ENCODE measurements at places on chromosomes 2 and 18.

GRCh38 chr2:240903191-240904060, 2.7 kb upstream of the CROCC2 start:
- DNase-seq, result no peak

GRCh38 chr2:39937621-39938020, 158.6 kb upstream of the THUMPD2 start:
- DNase-seq, result no peak

GRCh38 chr2:53208815-53209214, 558.8 kb upstream of the CHAC2 start:
- no peak for DNase-seq

- DNase-seq, result no peak
These were observed 63.0 kb downstream of the GLI2 start for GRCh38 chr2:120798567-120799247.

GRCh38 chr2:16525265-16525887, 140.3 kb downstream of the CYRIA start:
- DNase-seq, result no peak

DNA sequence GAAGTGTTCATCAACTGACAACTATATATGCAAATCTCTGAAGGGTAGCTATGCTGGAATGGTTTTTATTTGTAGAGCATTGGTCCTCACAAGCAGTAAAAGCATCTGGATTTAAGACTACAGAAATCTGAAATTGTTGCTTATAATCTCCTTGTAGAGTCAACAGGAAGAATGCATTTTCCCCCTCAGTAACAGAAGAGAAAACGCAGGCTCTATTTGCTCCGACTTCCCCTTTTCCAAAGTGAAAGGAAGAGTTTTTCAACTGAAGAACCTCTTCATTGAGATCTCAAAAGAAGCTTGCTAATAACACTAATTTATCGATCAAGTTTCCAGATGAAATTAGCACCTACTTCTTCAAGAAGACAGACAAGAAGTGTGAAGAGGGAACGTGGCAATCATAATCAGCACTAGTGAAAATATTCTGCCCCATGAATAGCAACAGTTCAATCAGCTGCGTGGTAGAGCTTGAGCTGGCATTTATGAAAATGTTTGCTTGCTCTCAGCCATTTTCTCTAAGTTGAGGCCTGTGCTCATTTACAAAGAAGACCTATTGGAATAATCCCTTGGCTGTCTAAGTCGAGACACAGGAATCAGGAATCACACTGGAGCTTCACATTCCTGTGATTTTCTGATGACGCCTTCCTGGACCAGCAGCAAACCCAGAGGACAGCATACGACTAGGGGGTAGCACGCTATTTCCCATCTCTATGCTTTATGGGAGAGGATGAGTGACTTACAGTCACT, 43.7 kb downstream of the TGIF1 start:
- DNase-seq, result no peak

DNA sequence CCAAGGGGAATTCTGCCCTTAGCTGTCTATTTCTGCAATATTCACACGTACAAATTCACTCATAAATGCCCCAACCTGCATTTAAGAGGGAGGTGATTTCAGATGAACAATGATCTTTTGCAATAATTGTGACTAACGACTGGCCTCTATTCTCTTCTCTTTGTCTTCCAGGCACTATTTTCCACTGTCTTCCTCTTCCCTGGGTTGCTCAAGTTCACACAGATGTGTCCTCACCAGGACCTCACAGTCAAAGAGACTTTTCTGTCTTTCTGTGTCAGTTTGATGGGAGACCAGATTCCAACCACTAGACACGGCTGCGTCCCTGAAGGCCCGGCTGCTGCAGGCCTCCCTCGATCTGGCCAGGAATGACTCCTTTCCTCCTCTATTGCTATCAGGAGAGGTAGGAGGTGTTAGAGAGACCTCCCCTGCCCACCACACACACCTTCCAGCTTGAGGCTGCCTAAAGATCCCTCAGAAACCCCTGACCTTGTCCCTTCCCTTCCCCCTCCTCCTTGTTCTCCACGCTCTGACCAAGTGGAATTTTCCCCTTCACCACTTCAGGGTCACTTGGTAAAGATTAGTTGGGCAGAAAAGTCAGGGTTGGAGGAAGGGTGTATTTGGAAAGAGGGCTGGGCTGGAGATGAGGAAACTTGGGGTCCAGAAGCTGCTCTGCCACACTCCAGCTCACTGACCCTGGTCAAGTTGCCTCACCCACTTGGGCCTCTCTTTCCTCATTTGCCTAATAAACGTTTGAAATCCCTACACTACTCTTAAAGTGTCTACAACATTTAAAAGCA, 109.2 kb upstream of the COPS8 start:
- no peak for DNase-seq

GRCh38 chr2:218578272-218578877, 9.7 kb downstream of the CNOT9 start:
- DNase-seq, result no peak

DNA sequence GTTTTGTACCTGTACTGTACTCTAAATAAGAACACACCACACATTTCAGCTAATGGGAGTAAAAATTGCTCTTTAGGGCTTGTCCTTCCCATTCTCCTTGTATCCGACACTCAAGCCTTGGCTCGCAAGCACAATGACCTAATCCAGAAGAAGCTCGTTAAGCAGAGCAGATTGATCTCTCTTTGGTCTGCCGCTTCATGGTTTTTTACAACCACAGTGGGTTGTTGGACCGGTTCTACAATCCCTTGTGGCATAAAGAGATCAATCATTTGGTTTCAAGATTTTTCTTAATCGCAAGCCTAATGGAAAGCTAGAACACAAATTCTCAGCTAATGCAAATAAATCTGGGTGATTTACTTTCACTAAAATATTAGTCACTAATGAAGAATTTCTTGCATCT, 662.1 kb downstream of the LRP1B start:
- no peak for DNase-seq

- DNase-seq, result no peak
These were observed 68.8 kb upstream of the SPTBN1 start for GRCh38 chr2:54387059-54387991.

DNA sequence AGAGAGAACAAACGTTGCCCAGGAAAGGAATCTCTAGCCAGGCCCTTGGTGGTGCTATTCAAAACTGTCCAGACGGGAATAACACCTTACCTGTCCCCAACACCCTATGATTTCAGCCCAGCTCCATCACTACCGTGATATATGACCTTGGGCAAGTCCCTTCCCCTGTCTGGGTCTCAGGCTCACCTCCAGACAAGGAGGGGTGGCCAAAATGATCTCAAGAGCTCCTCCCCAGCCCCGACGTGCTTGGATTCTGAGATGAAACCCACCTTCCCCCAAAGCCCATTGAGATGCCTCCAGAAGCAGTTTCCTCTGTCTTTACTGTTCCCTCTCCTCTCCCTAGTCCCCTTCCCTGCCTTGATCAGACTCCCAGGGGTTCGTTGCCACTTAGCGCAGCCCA, 1.5 kb downstream of the KCNK3 start:
- no peak for DNase-seq

DNA sequence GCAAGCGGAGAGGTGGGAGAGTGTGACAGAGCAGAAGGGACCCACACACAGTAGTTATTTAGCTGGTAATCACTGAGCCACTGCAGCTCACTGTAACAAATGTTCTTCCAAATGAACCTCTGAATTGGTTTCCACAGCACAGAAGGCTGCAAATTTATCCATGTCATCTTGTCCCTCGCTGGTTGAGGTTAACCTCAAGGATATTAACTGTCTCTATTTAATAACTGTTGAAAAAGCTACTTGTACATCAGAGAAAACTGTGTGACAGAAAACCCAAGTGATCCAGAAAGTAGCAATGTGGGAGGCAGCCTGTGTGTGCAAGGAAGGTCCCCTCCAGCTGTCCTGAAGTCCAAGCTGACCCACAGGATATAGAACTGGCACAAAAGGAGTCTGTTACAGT, 153.6 kb downstream of the DSEL start:
- DNase-seq, result no peak

GRCh38 chr2:120876526-120877280, 141.0 kb downstream of the GLI2 start:
- DNase-seq, result no peak
